HFFc6 (cell line): ENCODE measurements at places on chromosomes 4 and X.

DNA sequence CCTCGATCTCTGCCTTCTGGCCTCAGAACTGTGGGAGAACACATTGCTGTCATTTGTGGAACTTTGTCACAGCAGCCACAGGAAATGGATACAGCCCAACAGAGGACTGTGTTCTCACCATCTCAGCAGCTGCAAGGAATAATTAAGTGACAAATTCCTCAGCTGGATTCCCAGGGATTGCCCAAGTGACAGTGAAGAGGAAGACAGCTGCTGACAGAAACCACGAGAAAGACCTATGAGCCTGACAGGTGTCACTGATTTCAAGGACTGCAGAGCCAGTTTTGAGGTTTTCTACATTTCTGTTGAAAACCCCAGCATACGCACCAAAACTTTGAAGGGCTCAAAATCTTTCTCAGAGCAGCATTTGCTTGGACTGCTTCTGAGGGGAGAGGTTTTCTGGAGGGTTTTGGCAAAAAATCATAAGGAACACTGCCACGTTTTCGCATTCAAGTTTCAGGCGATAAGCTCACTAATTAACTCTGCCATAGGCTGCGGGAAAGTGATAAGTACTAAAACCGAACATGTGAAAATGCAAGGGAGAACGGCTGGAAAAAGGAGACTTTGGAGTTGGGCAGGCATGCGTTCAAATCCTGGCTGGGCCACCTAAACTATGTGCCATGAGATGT lies 88.8 kb downstream of the DRD5 start:
- DNase-seq, result no peak

GRCh38 chr4:185334326-185334725 lies 61.4 kb downstream of the LRP2BP start:
- no peak for DNase-seq

DNA sequence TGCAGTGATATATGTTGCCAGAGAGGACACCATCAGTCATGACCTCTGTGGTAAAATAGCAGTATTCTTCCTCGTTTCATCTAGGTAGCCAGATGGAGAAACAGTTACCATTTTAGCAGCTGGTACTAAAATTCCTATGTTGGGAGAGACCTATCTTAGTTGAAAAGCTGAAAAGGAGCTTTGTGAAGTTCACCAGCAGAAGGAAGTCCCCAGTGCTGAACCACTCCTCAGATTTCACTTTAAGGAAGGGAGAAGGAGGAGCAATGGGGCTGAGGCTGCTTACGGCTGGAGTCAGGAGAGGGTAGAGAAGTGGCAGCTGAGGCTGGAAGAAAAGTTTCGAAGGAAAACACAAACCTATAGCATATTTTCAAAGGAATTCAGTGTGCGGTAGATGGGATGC lies 103.7 kb downstream of the ATXN3L start:
- DNase-seq, result no peak

GRCh38 chr4:4327652-4328121 lies 37.6 kb downstream of the ZBTB49 start:
- no peak for DNase-seq

- DNase-seq, result no peak
Measured at GRCh38 chrX:124378643-124379042, 32.3 kb downstream of the SH2D1A start.

DNA sequence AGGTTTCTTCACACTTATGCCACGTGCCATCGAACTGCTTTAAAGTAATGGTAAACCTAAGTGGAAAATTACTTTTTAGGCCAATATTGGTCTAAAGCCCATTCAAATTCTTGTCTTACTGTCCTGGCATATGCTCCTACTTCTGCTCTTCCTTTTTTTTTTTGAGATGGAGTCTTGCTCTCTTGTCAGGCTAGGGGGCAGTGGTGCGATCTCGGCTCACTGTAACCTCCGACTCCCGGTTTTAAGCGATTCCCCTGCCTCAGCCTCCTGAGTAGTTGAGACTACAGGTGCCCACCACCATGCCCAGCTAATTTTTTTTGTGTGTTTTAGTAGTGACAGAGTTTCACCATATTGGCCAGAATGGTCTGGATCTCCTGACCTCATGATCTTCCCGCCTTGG lies 129.0 kb upstream of the TECRL start:
- DNase-seq, result no peak

GRCh38 chr4:113053883-113054282 lies 4.4 kb downstream of the ANK2 start:
- no peak for DNase-seq

- DNase-seq, result no peak
Measured at GRCh38 chr4:169152899-169153298, 117.9 kb downstream of the SH3RF1 start.

GRCh38 chr4:3239303-3239702 lies 9.7 kb upstream of the MSANTD1 start:
- no peak for DNase-seq

GRCh38 chr4:146833530-146833929 lies 112.1 kb downstream of the TTC29 start:
- no peak for DNase-seq

- no peak for DNase-seq
Measured at GRCh38 chr4:176256921-176257320, 12.1 kb downstream of the ASB5 start.

DNA sequence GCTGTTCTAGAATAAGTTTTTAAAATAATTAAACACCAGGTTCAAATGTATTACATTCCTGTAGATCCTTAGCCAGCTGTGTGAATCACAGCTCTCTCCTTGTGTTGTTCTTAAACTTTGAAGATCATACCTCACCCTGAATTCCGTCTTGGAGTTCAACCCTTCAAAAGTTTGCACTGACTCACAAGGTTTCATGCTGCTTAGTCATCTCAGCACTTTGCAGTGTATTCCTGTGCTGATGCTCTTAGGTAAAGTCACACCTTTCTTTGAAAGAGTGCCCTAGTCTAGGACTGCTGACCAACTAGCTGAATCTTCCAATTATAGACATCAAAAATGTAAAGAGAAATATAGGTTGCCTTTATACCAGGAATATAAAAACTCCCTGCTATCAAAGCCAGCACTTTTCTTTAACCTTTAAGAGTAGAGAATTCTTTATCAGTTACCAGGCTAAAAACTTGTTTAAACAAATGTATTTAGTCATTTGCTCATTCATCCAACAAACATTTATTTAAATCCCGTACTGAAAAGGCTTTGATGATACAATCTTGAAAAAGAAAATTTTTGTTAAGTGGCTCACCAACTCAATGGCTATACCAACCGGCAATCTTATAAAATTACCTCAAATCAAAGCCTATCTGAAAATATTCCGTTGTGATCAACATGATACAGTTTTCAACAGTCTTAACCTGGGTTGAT lies 169.7 kb downstream of the RAP1GDS1 start:
- peak; percentile 92 for DNase-seq

DNA sequence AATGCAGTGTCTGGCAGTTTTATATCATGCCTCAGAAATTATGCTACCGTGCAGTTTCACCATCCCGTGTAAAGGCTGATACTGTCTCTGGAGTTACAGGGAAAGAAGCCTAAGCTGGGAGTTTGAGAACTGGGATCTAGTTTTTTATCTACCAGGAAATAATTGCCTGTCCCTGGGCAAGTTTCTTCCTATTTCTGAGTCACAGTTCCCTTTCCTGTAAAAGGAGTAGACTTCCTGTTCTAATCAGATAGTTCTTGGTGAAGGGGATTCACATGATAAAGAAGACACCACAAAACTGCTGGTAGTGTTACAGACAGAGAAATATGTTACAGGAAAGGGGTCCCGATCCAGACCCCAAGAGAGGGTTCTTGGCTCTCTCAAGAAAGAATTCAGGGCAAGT lies 17.1 kb downstream of the HERC3 start:
- DNase-seq, result no peak

DNA sequence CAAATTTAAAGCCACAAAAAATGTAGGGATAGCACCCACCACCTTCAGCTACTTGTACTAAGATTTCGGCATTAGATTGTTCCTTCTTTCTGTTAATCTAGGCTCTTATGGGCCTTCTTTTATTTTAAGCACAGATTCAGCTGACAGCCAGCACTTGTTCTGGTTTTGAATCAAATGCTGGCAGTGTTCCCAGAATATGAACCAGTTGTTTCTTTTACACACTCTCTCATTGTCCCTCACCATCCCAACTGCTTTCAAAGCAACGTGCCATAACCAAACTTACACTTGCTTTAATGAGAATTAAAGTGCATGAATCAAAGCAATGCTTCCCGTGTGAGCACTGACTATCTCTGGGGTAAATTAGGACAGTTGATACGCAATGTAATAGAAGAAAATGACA lies 744.5 kb upstream of the FAM241A start:
- DNase-seq, result peak; percentile 78

DNA sequence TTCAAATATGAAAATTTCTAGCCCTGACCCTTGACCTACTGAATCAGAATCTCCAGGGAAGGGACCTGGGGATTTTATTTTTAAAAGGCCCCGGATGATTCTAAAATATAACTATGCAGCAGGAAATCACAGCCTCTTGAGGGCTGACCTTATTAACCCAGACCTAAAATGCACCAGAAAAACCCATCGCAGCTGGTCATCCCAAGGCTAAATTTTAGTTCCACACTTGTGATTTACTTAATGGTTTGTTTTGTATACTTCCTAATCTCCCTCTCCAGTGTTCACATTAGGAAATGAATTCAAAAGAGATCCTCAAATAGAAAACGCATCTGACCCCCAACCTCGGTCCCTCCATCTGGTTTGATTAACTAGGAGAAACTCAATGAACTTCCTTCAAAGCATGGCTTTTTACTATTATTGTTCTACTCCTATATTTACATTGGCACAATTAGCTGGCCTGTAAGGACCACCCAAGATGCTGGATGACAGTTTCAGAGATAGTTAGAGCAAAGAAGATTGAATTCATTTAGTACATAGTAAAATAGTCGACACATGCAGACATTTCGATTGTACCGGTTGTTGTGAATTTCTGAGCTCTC lies 147.8 kb upstream of the MED14 start:
- no peak for DNase-seq

DNA sequence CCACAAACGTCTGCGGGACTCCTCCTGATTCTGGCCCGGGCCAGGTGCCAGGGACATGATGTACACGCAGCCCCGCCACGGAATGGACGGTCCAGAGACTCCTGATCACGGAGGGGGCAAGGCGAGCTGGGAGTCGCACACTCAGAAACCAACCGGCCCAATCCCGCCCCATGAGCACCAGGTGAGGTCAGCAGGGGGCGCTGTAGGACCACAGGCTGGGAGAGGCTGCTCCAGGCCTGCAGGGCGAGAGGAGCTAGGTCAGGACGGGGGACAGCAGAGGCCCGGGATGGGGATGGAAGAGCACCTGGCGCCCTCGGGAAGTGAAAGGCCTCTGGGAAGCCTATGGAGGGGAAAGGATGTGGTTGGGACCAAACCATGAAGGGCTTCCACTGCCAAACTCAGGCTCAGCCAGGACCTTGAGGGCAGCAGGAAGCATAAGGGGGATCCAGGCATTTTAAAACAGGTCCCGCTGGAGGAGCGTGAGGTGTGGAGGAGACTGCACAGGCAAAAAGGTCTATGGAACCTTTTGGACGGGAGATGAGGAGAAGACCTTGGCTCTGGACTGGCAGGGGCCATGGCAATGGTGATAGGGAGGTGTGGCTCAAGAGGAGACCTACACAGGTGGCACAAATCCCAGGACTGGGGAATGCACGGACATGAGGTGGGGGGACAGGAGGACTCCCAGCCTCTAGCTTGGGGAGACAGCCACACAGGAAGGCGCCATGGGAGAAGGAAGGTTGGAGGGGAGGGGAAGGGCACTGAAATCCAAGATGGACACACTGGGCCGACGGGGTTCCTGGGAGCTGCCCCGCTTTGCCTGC lies 79.2 kb downstream of the MTMR1 start:
- peak; percentile 41 for DNase-seq

DNA sequence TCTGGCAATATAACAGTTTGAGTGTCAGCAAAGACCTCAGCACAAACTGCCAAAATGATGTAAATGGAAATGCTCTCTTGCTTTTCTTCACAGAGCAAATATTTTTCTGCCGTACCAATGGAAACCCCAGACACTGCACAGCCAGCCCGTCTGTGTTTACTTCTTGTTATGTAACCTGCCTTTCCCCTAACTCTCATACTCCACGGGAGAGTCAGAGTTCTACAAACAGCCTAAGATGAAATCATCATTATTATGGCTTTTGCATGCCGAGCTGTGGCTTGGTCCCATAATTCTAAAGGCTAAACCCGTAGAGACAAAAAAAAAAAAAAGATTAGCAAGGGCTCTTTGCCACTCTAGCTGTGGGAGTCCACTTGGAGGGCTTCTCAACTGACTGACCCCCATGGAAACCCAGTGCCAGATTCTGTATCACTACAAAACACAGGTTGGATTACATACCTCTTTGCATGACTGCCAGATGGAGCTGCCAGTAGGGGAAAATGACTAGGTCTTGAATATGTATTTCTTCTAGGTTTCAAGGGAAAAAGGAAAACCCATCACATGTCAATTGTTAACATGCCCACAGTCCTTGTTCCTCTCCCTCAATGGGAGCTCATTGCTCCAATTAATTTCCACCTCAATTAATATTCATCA lies 197.2 kb upstream of the CNKSR2 start:
- DNase-seq, result no peak

DNA sequence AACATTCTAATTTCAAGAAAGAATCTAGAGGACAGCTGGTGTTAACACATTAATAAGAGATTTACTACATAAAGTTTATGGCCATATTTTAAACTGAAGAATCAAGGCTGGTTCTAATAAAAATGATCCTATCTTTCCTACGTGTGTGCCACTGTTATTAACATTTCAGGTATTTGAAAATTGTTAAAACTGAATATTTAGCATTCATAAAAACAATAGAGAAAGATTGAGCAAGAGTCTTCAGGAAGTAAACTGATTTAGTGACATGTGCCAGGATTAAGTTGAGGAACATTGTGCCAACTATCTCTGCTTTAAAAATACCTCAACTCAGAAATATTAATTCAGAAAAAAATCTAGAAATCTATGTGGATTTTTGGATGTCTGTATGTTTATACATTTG lies 810.1 kb downstream of the FAT4 start:
- no peak for DNase-seq

- no peak for DNase-seq
Measured at GRCh38 chr4:175622887-175623286, 189.2 kb downstream of the GPM6A start.

DNA sequence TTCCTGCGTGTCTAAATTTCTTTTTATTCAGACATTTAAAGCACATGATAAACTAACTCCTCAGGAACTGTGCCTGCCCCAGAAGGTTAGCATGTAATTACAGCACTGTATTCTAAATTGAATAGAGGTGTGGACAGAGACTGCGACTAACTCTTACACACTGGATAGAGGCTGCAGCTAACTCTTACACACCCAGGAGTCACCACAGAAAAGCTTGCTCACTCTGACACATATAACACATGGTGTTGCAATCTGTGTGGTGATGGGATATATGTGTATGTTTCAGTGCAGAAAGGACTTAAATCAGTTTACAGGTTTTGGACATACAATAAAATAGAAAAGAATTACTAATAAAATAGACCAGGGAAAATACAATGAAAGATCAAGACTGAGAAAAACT lies 41.5 kb downstream of the SMAD1 start:
- no peak for DNase-seq

DNA sequence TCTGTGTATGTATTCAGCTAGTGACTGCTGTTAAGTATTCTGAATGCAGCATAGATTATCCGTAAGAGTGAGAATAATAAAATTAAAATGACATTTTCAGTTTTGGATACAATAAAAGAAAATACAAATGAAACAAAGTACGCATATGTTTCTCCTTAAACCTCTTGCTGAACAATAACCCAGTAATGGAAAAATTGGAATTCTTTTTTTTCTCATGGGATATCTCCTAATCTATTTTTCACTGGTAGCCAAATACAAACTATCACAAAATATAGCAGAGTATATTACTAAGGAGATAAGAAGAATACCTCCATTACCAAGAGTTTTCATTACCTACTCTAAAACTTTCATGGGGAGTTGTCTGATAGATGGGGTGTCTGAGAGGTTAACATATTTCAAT lies 6.0 kb downstream of the RAB28 start:
- no peak for DNase-seq

- DNase-seq, result no peak
Measured at GRCh38 chr4:68570122-68570507, 6.0 kb downstream of the UGT2B17 start.
